ENCODE measurements at places on chromosomes 12 and 14.

- H3K4me1 ChIP-seq, result peaks cover 11% of the 10 kb centered on the region
- DNase-seq, result no peak
- no peaks in the 10 kb centered on the region for H3K27me3 ChIP-seq
These were observed 27.2 kb downstream of the KRT80 start for GRCh38 chr12:52164624-52165023.

- peaks cover 17% of the 10 kb centered on the region for H3K4me1 ChIP-seq
- H3K27me3 ChIP-seq, result no peaks in the 10 kb centered on the region
- H3K4me3 ChIP-seq, result no peak overlapping the region
- peaks cover 14% of the 10 kb centered on the region for H3K36me3 ChIP-seq
- DNase-seq, result no peak
- H3K27ac ChIP-seq, result no peak overlapping the region
These were observed 37.4 kb downstream of the DIO3 start for GRCh38 chr14:101598571-101599233.

DNA sequence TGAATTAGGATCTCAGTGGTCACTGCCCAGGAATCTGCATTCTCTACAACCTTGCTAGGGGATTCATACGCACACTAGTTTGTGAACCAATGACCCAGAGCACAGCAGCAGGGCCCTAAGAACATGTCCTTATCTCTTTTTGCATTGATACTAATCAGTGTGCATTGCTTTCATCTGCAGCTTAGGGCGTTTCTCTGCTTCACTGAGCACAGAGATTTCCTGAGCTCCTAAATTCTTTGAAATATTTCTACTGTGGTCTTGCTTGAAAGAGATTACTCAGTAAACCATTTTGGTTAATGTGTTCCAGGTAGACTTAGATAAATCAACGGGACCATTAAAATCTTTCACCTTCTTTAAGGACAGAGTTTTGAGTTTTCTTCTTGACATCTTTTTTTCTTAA, 351.3 kb upstream of the KITLG start:
- H3K27me3 ChIP-seq, result peaks cover 5% of the 10 kb centered on the region
- H3K4me1 ChIP-seq, result no peaks in the 10 kb centered on the region
- no peak overlapping the region for H3K27ac ChIP-seq
- H3K4me3 ChIP-seq, result no peak overlapping the region
- no peaks in the 10 kb centered on the region for H3K36me3 ChIP-seq

- peaks cover 1% of the 10 kb centered on the region for H3K4me1 ChIP-seq
- no peak overlapping the region for H3K27ac ChIP-seq
- no peaks in the 10 kb centered on the region for H3K36me3 ChIP-seq
- no peak for DNase-seq
- H3K4me3 ChIP-seq, result no peak overlapping the region
- H3K27me3 ChIP-seq, result peaks cover 47% of the 10 kb centered on the region
These were observed 3.6 kb downstream of the FGD4 start for GRCh38 chr12:32402946-32403345.

DNA sequence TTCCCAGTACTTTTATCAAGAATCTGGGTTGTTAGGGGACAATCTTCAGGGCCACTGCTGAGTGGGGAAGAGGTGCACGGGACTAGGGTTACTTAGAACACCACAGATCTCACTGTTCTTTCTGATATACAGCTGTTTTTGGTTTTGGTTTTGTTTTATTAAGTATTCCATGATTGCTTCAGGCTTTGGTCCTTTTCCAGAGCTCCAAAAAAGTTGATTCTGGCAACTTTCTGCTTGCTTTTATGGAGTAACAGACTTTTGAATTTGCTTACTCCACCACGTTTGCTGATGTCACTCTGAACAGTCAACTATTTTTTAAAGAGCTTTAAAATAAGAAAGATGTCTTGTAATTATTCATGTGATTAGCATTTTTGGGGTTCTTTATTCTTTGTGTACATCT, 368.1 kb upstream of the FOXG1 start:
- no peak overlapping the region for H3K4me3 ChIP-seq
- DNase-seq, result no peak
- H3K27ac ChIP-seq, result no peak overlapping the region
- H3K27me3 ChIP-seq, result no peaks in the 10 kb centered on the region
- H3K36me3 ChIP-seq, result no peaks in the 10 kb centered on the region

GRCh38 chr14:61875483-61875882, 113.3 kb downstream of the SNAPC1 start:
- H3K36me3 ChIP-seq, result no peaks in the 10 kb centered on the region
- no peak overlapping the region for H3K4me3 ChIP-seq
- H3K27me3 ChIP-seq, result peaks cover 22% of the 10 kb centered on the region
- H3K4me1 ChIP-seq, result no peaks in the 10 kb centered on the region
- no peak overlapping the region for H3K27ac ChIP-seq

GRCh38 chr14:63524537-63525155, 18.5 kb downstream of the PPP2R5E start:
- no peak overlapping the region for H3K27ac ChIP-seq
- peaks cover 16% of the 10 kb centered on the region for H3K4me1 ChIP-seq
- H3K27me3 ChIP-seq, result no peaks in the 10 kb centered on the region
- H3K4me3 ChIP-seq, result no peak overlapping the region

- DNase-seq, result no peak
- H3K4me1 ChIP-seq, result no peaks in the 10 kb centered on the region
- no peak overlapping the region for H3K27ac ChIP-seq
These were observed 48.7 kb upstream of the TRAF3 start for GRCh38 chr14:102728501-102728900.

- H3K36me3 ChIP-seq, result no peaks in the 10 kb centered on the region
- no peak overlapping the region for H3K27ac ChIP-seq
- no peaks in the 10 kb centered on the region for H3K4me1 ChIP-seq
- no peaks in the 10 kb centered on the region for H3K27me3 ChIP-seq
These were observed 23.9 kb downstream of the PLEKHG3 start for GRCh38 chr14:64728106-64728505.

- H3K27ac ChIP-seq, result no peak overlapping the region
- H3K27me3 ChIP-seq, result no peaks in the 10 kb centered on the region
- peaks cover 47% of the 10 kb centered on the region for H3K36me3 ChIP-seq
- DNase-seq, result no peak
These were observed 80.6 kb upstream of the STRN3 start for GRCh38 chr14:31106768-31107167.

DNA sequence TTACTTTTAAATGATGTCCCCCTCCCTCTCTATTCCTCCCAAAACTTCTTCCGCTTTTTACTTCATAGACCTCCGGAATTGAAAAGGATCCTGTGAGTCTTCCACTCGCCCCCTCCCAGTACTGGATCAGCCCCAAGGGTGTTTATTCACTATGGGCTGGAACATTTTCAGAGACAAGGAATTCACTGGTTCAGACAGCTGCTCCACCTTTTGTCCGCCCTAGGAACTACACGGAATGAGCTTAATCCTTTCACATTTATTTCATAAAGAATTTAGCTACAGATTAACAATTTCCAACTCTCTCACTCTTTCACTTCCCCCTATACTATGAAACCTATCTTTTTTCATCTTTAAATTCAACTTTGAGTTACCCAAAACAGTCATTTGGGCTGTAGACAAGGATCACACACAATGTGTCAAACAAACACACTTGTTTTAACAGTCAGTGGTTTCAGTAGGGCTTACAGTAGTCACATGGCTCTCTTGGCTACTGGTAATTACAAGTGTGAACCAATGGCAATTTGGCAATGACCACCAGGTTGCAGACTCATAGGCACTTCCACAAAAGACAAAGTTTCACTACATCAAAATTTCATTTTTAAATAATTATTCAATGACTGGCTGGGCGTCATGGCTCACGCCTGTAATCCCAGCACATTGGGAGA, 20.6 kb downstream of the CNIH1 start:
- H3K36me3 ChIP-seq, result peaks cover 13% of the 10 kb centered on the region
- no peaks in the 10 kb centered on the region for H3K27me3 ChIP-seq
- no peak for DNase-seq
- H3K4me1 ChIP-seq, result peaks cover 9% of the 10 kb centered on the region

DNA sequence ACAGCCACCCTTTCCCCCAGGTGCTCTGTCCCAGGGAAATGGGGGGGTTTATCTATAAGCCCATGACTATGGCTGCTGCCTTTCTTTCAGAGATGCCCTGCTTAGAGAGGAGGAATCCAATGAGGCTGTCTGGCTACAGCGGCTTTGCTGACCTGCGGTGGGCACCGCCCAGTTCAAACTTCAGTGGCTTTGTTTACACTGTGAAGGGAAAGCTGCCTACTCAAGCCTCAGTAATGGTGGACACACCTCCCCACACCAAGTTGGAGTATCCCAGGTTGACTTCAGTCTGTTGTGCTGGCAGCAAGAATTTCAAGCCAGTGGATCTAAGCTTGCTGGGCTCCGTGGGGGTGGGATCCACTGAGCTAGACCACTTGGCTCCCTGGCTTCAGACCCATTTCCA, 869.2 kb downstream of the SLC6A15 start:
- no peak for DNase-seq
- no peak overlapping the region for H3K27ac ChIP-seq
- H3K4me1 ChIP-seq, result no peaks in the 10 kb centered on the region
- no peak overlapping the region for H3K4me3 ChIP-seq
- no peaks in the 10 kb centered on the region for H3K27me3 ChIP-seq

GRCh38 chr12:73598626-73599025, 939.0 kb upstream of the ATXN7L3B start:
- no peaks in the 10 kb centered on the region for H3K4me1 ChIP-seq
- H3K36me3 ChIP-seq, result no peaks in the 10 kb centered on the region
- DNase-seq, result no peak
- no peak overlapping the region for H3K27ac ChIP-seq

GRCh38 chr12:75690296-75690955, 179.0 kb upstream of the KRR1 start:
- no peak overlapping the region for H3K27ac ChIP-seq
- peaks cover 11% of the 10 kb centered on the region for H3K27me3 ChIP-seq
- DNase-seq, result no peak
- no peak overlapping the region for H3K4me3 ChIP-seq
- no peaks in the 10 kb centered on the region for H3K4me1 ChIP-seq

- H3K27me3 ChIP-seq, result no peaks in the 10 kb centered on the region
- no peaks in the 10 kb centered on the region for H3K36me3 ChIP-seq
- H3K4me3 ChIP-seq, result no peak overlapping the region
These were observed 454.7 kb downstream of the NPAS3 start for GRCh38 chr14:33393231-33393894.

DNA sequence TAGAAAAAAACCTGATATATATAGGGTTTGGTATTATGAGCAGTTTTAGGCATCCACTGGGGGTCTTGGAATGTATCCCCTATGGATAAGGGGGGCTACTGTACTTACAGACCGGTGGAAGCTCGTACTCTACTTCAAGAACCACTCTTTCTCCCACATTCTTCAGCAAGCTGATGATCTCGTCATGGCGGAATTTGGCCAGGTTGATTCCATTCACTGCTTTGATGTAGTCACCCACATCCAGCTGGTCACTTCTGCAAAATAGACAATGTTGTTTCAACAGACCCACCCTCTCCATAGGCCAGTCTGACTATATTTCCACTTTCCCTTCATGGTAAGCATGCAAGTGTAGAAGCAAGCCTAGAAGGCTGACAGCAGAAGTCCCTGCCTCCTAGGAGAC, 139.9 kb downstream of the GRIP1 start:
- no peak overlapping the region for H3K27ac ChIP-seq
- no peak for DNase-seq
- H3K4me1 ChIP-seq, result no peaks in the 10 kb centered on the region
- H3K27me3 ChIP-seq, result no peaks in the 10 kb centered on the region
- no peaks in the 10 kb centered on the region for H3K36me3 ChIP-seq
- no peak overlapping the region for H3K4me3 ChIP-seq

- no peaks in the 10 kb centered on the region for H3K36me3 ChIP-seq
- peak; percentile 41 for DNase-seq
- peak overlapping the region; percentile 25 for H3K27ac ChIP-seq
- peaks cover 39% of the 10 kb centered on the region for H3K4me1 ChIP-seq
- no peaks in the 10 kb centered on the region for H3K27me3 ChIP-seq
These were observed 11.0 kb upstream of the FBXL14 start for GRCh38 chr12:1605129-1606020.

DNA sequence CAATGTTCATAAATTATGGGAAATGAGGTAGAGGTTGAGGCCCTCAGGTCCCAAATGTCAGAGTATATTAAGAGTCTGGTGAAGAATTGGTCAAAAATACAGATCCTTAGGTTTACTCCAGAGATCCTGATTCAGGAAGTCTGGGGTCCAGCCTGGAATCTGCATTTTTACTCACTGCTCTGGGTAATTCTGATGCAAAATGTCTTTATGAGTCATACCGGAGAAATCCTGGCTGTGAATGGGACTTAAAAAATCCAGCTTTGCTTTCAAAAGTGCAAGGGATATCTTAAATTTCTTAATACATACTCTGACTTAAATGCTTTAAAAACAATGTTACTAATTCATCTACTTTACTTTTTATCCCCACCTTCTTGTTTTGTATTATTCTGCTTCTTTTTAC, 74.5 kb downstream of the FERMT2 start:
- H3K4me1 ChIP-seq, result no peaks in the 10 kb centered on the region
- no peaks in the 10 kb centered on the region for H3K36me3 ChIP-seq
- no peak overlapping the region for H3K4me3 ChIP-seq
- no peaks in the 10 kb centered on the region for H3K27me3 ChIP-seq

DNA sequence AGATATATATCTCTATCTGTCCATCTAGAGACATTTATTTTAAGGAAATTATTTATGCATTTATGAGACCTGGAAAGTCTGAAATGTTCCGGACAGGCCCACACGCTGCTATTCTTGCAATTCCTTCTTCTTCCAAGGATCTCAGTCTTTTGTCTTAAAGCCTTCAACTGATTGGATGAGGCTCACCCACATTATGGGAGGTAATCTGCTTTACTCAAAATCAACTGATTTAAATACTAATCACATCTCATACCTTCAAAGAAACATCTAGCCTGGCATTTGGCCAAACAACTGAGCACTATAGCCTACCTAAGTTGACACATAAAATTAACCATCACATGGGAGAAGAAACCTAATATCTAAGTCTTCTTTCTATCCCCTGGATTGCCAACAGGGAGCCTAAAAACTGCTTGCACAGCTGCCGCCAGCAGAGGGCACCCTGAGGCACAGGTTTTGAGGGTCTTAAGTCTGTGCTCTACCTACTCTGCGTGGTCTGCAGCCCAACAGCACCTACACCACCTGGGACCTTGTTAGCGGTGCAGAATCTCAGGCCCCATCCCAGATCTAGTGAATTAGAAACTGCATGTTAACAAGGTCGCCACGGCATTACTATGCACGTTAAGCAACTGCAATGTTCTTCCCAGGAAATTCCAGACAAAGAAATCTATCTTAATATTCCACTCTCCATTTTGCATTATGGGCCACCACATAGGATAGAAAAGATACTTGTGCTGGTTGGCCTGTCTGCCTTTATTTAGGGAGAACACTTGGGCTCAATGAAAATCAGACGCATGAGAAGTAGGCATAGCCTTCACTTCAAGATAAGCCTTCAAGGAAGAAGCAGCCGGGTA, 249.7 kb downstream of the FOXG1 start:
- H3K4me1 ChIP-seq, result no peaks in the 10 kb centered on the region
- no peak overlapping the region for H3K4me3 ChIP-seq
- no peaks in the 10 kb centered on the region for H3K27me3 ChIP-seq
- peak; percentile 8 for DNase-seq
- no peaks in the 10 kb centered on the region for H3K36me3 ChIP-seq
- no peak overlapping the region for H3K27ac ChIP-seq

GRCh38 chr12:1491983-1492697, 102.2 kb downstream of the FBXL14 start:
- peaks cover 16% of the 10 kb centered on the region for H3K4me1 ChIP-seq
- H3K4me3 ChIP-seq, result no peak overlapping the region
- no peaks in the 10 kb centered on the region for H3K27me3 ChIP-seq

GRCh38 chr14:75109877-75110276, 17.0 kb downstream of the NEK9 start:
- no peak for DNase-seq
- H3K36me3 ChIP-seq, result peaks cover 27% of the 10 kb centered on the region

- no peak for DNase-seq
- no peaks in the 10 kb centered on the region for H3K27me3 ChIP-seq
- no peak overlapping the region for H3K27ac ChIP-seq
- H3K36me3 ChIP-seq, result no peaks in the 10 kb centered on the region
- peaks cover 23% of the 10 kb centered on the region for H3K4me1 ChIP-seq
- no peak overlapping the region for H3K4me3 ChIP-seq
These were observed 101.7 kb downstream of the ZFP36L1 start for GRCh38 chr14:68691031-68691791.

GRCh38 chr12:132162508-132163031, 18.3 kb downstream of the NOC4L start:
- no peak overlapping the region for H3K27ac ChIP-seq
- no peaks in the 10 kb centered on the region for H3K27me3 ChIP-seq
- DNase-seq, result peak; percentile 23

All from activated naive CD8-positive, alpha-beta T cell treated with anti-CD3 and anti-CD28 coated beads for 36 hours (primary cell).